Stimulated activated CD4-positive, alpha-beta T cell treated with anti-CD3 and anti-CD28 coated beads, Interleukin-4, amount 100 ng/mL, for 1 hour (primary cell): ENCODE measurements at places on chromosomes 2 and 18.
A peak's percentile ranks its signal among the peaks of the same experiment; 100 is the strongest.

GRCh38 chr2:75808793-75809535 lies 98.2 kb upstream of the GCFC2 start:
- DNase-seq, result no peak

DNA sequence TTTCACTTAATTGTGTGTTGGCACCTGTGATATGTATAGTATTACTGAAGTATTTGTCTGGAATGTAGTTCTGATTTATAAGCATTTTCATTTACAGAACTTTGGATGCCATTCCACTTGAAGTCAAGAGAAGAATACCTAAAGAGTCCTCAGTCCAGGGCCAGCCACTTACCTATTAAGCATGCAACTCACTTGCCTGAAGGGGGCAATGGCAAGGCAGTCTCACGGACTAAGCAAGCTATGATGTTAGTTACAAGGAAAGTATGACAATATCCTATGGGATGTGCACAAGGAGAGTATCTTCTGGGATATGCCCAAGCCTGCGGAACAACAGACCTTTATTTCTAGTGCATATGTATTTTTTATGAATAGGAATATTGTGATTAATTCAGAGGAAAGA lies 369.4 kb upstream of the GCFC2 start:
- no peak for DNase-seq

DNA sequence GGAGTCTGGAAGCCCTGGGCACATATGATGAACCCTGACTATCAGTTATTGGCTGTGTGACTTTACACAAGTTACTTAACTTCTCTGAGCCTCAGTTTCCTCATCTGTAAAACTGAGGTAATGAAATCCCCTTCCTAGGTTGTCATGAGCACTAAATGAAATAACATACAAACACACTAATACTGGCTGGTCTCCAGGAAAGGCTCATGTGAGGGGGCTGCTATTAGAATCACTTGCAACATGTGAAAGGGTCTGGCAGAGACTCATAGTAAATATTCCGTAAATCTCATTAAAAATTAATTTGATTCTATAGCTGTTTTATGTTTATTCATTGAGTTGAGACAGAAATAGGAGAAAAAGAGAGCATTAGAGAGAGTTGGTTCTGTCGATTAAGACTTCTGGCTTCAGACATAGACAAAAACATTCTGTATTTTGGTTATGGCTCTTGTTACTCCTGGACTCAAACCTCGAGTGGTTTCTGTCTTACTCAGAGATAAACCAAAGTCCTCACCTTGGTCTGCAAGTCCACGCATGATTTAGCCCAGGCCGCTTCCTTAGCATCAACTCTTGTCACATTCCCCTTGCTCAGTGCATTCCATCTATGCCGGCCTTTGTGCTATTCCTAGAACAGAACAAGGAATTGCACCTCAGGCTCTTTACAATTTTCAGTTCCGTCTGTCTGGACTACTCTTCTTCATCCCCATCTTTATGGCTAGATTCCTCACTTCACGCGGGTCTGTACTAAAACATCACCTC lies 139.1 kb downstream of the NXPH2 start:
- no peak for DNase-seq

- DNase-seq, result no peak
Observed at GRCh38 chr2:67510745-67511144, 113.6 kb downstream of the ETAA1 start.

- DNase-seq, result no peak
Observed at GRCh38 chr2:10163498-10164486, 41.3 kb downstream of the RRM2 start.

- DNase-seq, result peak; percentile 3
Observed at GRCh38 chr18:51621113-51621863, 423.8 kb upstream of the MEX3C start.

GRCh38 chr18:74023220-74023619 lies 124.4 kb downstream of the FBXO15 start:
- DNase-seq, result no peak

DNA sequence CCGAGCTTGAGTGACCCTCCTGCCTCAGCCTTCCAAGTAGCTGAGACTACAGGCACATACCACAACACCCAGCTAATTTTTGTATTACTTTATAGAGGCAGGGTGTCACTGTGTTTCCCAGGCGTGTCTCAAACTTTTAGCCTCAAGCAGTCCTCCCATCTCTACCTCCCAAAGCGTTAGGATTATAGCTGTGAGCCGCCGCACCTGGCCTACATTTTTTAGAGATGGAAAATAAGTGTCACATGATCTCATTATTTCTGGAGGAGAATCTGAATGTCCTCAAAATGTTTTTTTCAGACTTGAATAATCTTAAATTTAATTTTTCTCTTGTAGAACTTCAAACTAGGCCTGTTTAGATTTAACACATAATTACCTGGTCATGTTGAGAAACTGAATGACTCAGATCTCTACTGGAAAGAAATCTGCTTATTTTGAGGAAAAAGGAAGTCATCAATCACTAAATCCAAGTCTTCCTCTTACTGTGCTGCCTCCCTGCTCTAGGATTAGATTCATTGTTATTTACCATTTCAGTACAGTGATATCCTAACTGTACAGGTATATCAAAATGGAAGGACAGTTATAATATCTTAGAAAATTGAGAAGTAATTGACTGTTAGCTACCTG lies 92.4 kb downstream of the COX7A2L start:
- DNase-seq, result no peak

GRCh38 chr2:65489269-65489668 lies 56.9 kb upstream of the SPRED2 start:
- DNase-seq, result no peak

DNA sequence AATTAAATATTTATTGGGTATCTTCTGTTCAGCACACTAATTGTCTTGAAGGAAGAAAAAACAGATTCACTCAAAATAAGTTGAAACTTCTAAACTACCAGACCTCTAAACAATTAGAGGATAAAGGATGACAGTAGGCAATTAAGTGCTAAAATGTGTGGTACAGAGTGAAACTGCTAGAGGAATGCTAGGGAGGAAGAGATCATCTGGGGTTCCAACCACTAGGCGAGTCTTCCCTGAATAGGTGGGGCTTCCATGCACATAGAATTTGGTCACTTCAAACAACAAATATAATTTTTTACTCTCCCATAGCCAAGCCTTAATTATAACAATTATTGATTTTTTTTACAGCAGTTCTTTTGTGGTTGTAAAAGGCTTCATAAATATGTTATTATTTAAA lies 559.0 kb upstream of the ZEB2 start:
- DNase-seq, result no peak

DNA sequence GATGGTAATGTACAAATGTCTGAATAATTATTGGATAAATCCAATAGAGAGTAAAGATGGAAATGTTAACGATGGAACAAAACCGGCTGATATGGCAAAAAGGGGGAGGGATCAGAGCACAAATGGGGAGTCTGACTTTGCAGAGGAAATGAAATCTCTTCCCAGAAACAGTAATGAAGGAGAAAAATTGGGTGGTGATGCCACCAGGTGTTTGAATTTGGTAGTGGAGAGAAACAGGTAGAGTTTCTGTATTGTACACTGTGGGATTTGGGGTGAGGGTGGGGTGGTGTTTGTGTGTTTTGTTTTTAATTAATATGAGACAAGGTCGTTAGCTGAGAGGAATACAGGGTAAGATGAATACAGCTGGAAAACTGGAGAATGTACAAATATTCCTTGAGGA lies 20.4 kb upstream of the XDH start:
- no peak for DNase-seq

GRCh38 chr2:124001696-124002430 lies 23.2 kb upstream of the CNTNAP5 start:
- no peak for DNase-seq

DNA sequence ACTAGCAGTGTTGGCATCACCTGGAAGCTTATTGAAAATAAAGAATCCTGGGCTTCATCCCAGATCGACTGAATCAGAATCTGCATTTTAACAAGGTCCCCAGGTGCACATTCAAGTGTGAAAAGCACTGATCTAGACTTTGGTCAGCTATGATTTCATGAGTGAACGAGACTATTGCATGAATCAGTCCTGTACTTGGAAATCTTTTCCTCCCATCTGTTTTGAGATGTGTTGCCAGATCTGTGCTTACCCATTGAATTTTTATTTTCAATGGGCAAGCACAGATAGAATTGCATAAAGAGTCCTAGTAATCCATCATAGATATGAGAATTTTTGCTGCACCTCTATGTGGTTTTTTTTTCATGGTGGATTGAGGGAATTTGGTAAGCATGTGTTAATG lies 64.0 kb downstream of the PMS1 start:
- no peak for DNase-seq

GRCh38 chr2:22817197-22817596 lies 567.8 kb upstream of the KLHL29 start:
- DNase-seq, result no peak

- no peak for DNase-seq
Observed at GRCh38 chr18:45430041-45430440, 185.2 kb upstream of the SLC14A2 start.

DNA sequence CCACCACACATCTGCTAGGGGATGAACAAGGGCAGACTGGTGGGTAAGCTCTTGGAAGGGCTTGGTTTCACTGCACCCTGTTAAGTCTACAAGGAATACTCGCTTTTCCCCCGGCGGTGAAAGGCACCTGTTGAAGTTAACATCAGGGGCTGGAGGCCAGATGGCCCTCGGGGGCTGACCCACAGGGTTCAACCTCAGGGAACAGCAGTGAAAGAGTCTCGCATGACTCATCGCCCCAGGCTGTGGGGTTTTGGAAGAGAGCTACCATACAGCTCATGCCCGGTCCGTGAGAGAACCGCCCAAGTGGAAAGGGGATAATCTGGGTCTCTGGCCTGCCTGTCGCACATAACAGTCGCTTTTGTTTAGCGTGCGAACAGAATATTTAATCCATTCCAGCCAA lies 748.0 kb downstream of the DPP10 start:
- DNase-seq, result no peak

GRCh38 chr2:166651080-166651675 lies 157.1 kb upstream of the SCN7A start:
- no peak for DNase-seq

GRCh38 chr2:105862843-105863242 lies 118.1 kb downstream of the NCK2 start:
- no peak for DNase-seq

- no peak for DNase-seq
Observed at GRCh38 chr2:217297096-217297495, 437.2 kb upstream of the TNP1 start.

GRCh38 chr2:237577458-237577857 lies 11.1 kb downstream of the PRLH start:
- no peak for DNase-seq

DNA sequence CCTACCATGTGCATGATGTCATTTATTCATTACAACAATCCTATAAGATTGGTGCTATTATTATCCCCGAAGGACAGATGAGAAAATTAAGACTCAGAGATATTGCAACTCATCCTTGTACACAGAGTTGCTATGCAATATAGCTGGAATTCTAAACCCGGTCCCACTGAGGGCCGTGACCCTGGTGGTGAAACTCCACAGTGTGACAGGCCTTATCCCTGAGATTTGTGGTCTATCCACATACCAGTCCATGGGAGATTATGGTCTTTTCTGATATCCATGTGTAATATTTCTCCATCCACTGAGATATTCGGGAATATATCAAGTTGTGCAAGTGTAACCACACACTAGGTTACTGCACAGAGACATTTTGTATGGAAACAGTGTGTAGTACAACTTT lies 305.2 kb downstream of the TXNL1 start:
- no peak for DNase-seq

- DNase-seq, result no peak
Observed at GRCh38 chr2:1553671-1554295, 140.5 kb downstream of the TPO start.

- DNase-seq, result no peak
Observed at GRCh38 chr2:195477996-195478382, 179.0 kb upstream of the SLC39A10 start.

DNA sequence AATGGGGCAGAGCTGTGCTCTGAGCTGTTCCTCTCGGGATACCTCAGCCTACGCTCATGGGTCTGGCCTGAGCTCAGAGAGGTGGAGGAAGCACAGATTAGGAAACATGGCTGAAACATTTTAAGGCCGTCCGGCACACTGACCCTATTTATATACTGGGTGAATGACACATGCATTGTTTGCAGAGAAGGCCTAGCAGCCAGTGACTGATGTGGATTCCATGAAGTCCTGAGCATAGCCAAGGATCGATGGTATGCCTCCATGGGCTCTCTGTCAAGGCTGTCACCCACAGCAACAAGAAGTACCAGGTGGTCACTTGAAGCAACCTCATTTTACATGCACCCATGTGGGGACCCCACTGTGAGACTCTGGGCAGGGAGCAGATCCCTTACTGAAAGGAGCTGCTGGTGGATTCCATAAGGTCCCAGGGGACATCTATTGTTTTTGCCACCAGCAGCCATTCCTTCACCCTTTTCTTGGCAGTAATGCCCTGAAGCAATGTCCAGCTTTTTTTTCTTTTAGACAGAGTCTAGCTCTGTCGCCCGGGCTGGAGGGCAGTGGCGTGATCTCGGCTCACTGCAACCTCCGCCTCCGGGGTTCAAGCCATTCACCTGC lies 8.4 kb downstream of the PTMA start:
- DNase-seq, result no peak

DNA sequence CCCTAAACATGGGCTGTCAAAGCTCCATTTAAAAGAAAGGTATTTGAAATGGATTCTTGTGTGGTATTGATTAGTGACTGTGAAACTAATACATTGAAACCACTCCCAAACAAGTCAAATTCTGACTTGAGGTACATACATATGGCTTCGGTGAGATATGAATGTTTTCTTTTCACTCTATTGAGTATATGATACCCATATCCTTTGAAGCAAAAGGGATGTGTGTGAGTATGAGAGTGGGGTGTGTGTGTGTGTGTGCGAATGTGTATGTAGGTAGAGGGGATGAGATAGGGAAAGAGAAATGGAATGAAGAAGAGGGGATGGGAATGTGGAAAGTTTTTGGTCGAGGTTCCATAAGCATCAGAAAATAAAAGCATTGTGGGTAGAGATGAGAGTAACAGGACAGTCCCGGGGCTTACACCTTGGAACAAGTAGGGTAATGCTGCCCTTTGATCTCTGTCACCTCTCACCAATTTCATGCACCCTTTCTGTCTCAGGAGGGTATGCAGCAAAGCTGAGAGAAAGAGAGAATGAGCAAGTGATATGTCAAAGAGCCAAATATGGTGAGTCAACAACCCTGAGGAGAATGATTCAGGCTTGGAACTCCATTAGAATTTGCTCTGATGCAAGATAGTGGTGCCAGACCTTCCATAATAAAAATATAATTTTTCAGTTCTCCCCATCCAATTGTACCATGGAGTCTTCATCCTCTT lies 64.0 kb upstream of the ZEB2 start:
- DNase-seq, result no peak
